Iris pigment epithelial cell (primary cell): ENCODE measurements at places on chromosomes 12 and 14.
A peak's percentile ranks its signal among the peaks of the same experiment; 100 is the strongest.

DNA sequence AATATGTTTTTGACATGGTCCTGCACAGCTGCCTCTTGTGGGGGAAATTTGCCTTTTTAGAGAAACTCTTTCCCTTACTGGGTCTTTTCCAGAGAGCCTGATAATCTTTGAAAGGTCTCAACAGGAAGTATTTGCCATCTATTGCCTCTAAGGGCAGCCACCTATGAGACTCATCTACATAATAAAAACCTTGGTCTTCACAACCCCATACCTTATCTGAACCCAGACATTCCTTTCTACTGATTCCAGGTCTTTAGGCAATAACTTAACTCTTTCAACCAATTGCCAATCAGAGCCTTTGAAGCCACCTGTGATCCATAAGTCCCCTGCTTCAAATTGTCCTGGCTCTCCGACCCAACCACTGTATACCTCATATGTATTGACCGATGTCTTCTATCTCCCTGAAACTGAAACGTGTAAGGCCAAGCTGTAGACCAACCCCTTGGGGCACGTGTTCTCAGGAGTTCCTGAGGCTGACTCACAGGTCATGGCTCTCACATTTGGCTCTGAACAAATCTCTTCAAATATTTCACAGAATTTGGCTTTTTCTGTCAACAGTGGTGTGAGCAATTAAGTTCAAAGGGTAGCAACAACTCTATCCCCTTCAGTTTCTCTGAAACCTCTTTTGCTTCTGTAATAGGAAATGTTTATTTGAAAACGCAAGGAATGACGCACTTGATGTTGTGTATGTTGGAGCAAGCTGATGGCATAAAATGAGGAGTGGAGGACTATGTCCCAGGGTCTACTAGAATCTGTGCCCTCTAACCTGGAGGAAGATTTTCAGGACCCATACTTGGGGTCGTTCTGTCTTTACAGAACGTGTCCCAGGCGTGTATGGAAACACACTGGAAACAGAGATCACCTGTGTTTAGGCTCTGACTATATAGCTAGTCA is 49.2 kb upstream of the EIF5 start:
- peak; percentile 49 for DNase-seq

GRCh38 chr14:58979325-58979724 is 209.1 kb upstream of the DAAM1 start:
- DNase-seq = no peak

GRCh38 chr14:106044949-106045596 is 518.7 kb downstream of the TMEM121 start:
- DNase-seq = peak; percentile 1

DNA sequence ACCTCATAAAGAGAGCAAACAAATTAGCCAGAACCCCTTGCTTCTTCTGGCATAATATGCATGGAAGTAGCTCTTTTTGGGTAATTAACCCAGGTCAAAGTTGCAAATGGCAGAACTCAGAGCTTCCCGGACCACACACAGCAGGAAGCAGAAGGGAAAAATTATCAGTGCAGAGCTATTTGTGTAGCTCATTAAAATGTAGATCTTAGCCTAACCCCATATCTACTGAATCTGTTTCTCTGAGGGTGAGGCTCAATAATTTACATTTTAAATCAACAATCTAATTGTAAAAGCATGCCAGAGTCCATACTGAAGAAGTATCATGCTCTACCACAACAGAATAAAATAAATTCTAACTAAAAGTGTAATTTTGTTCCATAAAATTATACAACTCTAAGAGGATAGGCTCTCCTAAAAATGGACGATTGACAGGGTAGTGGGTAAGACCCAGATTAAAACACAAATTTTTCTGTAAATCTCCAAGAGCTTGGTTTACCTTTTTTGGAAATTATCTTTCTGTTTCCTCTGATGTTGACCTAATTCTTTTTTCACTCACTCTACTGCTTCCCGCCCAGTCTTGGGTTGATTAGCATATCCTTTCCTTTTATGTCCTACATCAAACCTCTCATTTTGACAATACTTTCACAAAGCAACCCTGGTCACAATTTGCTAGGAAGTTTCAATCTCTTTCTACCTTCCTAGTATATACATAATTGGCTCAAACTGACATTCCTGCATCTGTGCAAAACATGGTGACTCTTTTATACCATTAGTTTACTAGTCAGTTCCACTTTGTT is 213.3 kb upstream of the SLC16A7 start:
- no peak for DNase-seq

- DNase-seq = no peak
Measured at GRCh38 chr12:94671917-94672316, 21.6 kb upstream of the TMCC3 start.

GRCh38 chr12:49208676-49209075 is 19.8 kb upstream of the TUBA1A start:
- no peak for DNase-seq

DNA sequence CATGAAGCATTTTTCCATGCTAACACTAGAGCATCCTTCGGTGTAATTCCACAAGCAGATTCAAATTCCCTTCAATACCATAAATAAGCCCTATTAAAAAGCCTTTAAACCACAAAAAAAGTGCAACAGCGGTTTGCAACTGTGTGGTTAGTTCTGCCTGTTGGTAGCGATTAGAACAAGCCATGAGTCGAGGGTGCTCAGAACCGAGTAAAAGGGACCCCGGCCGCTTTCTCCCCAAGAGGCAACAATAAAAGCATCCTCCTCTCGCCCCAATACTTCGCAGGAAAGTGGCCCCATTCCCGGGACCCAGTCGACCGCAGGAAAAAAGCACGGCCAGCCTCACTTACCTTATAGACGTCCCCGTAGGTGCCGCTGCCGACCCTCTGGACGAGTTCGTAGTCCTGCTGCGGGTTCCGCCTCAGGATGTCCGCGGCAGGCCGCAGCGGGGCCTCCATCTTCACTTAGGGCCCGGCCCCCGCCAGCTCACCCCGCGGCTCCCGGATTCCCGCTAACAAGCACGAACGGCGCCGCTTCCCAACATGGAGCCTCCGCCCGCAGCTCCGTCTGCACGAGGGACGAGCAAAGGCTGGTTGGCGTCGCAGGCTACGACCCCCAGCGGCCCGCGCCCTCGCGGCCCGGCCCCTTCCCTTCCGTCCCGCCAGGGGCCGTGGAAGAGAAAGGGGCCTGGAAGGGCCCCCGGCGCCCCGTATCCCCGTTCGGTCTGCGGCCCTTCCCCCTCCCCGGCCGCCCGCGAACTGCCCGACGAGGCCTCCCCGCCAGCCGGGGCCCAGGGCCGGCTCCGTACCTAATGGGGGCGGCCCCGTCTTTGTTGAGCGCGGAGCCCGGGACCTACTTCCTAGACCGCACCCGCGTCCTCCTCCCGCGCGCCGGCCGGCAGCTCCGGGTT is 521 bp downstream of the MAP4K5 start:
- peak; percentile 44 for DNase-seq

DNA sequence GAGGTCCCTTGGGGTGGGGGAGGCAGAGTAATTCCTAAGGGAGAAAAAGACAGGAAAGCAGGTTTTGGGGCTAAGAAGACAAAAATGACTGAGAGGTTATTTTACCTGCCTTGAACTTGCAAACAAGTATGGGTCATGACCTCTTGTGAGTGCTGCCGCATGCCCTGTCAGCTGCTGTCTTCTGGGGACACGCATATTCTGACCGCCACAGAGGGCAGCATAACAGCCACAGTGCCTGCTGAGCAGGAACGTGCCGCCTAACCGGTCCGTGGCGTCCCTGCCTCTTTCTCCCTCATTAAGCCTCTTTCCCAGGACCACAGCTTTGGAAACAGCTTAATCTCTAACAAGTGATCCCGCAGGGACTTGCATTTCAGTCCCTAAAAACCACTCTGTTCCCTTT is 51.3 kb upstream of the KCNA1 start:
- no peak for DNase-seq

- DNase-seq = no peak
Measured at GRCh38 chr12:38998887-38999482, 93.6 kb upstream of the CPNE8 start.

DNA sequence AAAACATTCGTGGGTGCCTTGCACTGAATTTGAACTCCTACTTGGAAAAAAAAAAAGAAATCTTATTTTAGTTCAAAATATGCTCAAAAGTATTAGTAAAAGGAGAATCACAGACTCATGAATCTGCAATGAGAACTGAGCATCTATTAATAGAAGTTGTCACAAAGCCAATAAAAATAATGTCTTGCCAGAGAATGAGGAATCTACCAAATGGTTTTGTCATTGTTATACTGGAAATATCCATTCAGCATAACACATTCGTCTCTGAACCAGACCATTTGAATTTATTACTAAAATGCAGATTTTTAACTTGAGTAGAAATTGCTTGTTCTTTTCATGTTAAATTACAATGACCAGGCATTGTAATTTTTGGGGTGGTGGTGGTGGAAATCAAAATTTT is 11.6 kb upstream of the PTPRB start:
- peak; percentile 85 for DNase-seq

GRCh38 chr12:92844151-92844763 is 84.8 kb downstream of the EEA1 start:
- no peak for DNase-seq

DNA sequence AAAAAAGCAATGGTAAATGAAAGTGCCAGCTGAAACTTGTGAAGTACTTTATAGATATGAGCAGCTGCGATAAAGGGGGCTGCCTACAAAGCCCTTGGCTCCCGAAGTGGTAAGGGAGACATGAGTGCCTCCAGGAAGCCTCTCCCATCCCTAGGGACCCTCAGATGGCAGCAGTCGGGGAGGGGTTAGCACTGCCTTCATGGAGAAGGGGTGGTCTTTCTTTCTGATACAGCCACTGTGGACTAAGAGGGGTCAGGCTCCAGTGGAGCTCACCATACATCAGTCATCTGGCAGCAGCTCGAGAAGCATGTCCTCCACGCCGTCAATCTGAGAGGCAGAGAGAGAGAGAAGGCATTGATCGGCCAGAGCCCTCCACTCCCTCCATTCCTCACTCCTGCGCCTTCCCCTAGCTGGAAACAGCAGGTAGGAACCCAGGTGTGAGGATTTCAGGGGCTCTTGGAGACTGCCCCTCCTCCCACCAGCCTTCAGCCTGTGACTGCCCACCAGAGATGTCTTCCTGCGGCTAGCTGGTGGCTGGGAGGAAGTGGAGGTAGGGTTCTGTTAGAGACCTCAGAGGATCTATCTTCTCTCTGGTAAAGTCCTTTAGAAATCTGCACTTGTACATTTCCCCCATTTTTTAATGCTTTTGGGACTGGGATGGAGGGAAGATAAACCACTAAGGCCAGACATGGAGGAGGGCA is 2.3 kb downstream of the TCL1A start:
- DNase-seq = no peak

GRCh38 chr12:112380663-112381405 is 1.4 kb downstream of the HECTD4 start:
- no peak for DNase-seq

DNA sequence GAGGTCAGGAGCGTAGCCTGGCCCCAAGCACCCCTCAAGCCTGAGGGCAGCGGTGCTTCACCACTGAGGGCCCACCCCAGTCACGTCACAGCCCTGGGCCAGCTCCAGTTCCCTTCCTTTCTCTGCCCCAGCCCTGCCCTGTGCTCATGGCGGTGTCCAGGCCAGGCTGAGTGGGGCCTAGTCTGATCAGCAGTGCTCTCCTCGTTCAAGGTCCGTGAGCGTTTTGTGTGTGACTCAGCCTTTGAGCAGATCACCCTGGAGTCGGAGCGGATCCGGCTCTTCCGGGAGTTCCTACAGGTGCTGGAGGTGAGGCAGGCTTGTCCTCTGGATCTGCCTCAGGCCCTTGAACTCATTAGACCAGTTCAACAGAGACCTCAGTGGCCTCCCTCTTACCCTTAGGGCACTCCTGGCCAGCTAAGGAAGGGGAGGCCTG is 19.0 kb downstream of the PRPF40B start:
- no peak for DNase-seq

GRCh38 chr14:21201732-21202462 is 46.0 kb upstream of the OR5AU1 start:
- no peak for DNase-seq

- no peak for DNase-seq
Measured at GRCh38 chr14:100784523-100785337, 41.2 kb upstream of the MEG3 start.

- DNase-seq = no peak
Measured at GRCh38 chr14:102991376-102991775, 66.0 kb downstream of the CDC42BPB start.

DNA sequence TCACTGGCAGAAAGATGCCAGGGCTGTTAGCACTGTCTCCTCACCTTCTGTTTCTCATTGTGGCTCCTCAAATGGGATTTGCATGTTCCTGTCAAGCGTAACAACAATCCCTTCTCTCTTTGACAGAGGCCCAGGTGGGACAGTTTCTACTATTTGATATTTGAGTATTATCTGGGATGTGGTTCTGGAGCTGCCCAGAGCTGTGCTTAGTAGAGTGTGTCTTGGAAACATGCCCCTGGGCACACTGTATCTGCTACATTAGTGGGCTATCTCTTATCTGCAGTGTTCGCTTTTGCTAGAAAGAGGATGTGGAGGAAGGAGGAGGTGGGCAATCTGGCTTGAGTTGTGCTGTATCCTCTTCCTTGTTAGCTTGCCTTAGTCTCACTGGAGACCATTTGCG is 3.8 kb upstream of the ACADS start:
- DNase-seq = no peak

DNA sequence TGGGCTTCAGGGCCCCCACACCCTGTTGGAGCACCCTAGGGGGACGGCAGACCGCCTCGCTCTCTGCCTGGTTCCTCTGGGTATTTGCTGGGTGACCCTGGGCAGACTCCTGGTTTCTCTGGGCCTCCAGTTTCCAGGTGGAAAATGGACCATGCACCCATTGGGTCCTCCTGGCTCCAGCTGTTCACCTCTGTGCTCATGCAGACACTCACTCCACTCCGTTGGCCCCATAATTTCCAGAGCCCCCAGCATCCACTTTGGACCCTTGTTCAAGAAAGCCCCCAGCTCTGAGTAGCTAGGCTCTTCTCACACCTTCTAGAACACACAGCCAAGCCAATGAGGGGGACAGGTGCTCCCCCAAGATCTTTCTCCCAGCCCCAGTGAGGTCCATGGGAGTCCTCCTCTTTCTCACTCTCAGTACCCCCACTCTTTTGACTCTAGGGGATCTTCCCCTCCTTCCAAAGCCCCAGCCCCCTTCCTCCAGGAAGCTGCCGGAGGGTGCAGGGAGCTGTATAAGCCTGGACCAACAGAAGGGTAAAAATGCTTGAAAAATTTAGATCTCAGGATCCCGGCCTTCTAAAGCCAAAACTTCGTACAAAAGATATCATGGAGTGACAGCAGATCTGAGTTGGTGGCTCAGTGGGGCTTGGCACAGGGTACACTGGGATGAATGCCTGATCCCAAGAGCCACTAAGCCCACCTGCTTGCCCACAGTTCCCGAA is 174.8 kb upstream of the RTL1 start:
- DNase-seq = no peak

- no peak for DNase-seq
Measured at GRCh38 chr14:60815371-60815770, 80.8 kb downstream of the MNAT1 start.

GRCh38 chr12:31887109-31887811 is 72.0 kb upstream of the RESF1 start:
- DNase-seq = no peak
